Right hindlimb (tissue), 1 donor: ENCODE measurements at places on chromosomes 3 and 15.

GRCh38 chr15:31477301-31477700 is 150.7 kb downstream of the KLF13 start:
- DNase-seq = peak; percentile 5

GRCh38 chr3:124318656-124319055 is 326.7 kb upstream of the ROPN1 start:
- no peak for DNase-seq

- DNase-seq = no peak
These were observed 41.1 kb downstream of the THBS1 start for GRCh38 chr15:39621976-39622375.

DNA sequence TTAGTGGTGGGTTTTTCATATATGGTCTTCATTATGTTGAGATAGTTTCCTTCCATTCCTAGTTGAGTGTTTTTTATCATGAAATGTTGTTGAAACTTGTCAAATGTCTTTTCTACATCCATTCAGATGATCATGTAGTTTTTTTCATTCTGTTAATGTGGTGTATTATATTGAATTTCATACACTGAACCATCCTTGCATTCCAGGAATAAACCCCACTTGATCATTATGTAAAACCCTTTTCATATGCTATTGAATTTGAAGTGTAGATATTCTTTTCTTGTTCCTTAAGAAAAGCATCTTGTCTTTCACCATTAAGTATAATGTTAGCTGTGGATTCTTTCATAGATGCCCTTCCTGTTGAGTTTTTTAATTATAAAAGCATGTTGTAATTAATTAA is 42.9 kb downstream of the PIAS1 start:
- DNase-seq = no peak

DNA sequence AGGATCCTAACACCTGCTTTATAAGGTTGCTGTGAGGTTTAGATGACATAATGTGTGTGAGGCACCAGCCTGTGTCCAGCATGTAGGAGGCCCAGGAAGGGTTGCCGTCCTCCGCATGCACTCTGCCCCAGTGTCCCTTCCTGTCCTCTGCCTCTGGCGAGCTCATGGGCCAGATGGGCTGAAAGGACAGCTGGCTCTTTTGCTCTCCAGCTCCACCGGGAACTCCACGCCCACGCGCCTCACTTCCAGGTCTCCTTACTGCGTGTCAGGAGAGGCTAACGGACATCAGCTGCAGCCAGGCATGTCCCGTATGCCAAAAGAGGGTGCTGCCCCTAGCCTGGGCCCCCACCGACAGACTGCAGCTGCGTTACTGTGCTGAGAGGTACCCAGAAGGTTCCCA is 12.2 kb downstream of the MUC20 start:
- peak; percentile 65 for DNase-seq

GRCh38 chr15:55535436-55535835 is 27.4 kb upstream of the DNAAF4 start:
- no peak for DNase-seq

- no peak for DNase-seq
These were observed 43.3 kb downstream of the TGFBR2 start for GRCh38 chr3:30649572-30650318.

GRCh38 chr3:17765819-17766472 is 23.5 kb upstream of the TBC1D5 start:
- DNase-seq = no peak

- no peak for DNase-seq
These were observed 47.0 kb upstream of the TFG start for GRCh38 chr3:100662113-100662823.

GRCh38 chr3:187519428-187519890 is 150.7 kb downstream of the SST start:
- DNase-seq = no peak

GRCh38 chr3:142029791-142030190 is 119.6 kb downstream of the TFDP2 start:
- no peak for DNase-seq

GRCh38 chr3:7506606-7507180 is 645.8 kb downstream of the GRM7 start:
- no peak for DNase-seq

DNA sequence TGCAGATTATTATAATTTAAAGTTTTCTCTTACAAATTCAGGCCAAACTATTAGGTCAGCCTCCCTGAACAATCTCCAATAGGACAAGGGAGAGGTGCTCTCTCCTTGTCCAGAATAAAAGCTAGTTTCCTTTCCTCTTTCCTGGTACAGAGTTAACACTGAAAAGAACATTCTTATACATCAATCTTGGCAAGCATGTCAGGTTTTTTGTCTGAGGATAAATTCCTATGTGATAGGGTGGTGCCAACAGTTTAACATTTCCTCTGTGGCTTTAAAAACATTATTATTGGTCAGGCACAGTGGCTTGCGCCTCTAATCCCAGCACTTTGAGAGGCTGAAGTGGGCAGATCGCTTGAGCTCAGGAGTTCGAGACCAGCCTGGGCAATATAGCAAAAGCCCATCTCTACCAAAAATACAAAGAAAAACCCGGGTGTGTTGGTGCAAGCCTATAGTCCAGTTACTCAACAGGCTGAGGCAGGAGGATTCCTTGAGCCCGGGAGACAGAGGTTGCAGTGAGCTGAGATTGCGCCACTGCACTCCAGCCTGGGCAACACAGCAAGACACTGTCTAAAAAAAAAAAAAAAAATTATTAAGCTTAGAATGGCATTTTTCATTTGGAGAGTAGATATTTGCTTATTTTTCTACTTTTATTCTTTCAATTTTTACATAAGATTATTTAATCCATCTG is 13.7 kb upstream of the ULK4 start:
- DNase-seq = no peak

DNA sequence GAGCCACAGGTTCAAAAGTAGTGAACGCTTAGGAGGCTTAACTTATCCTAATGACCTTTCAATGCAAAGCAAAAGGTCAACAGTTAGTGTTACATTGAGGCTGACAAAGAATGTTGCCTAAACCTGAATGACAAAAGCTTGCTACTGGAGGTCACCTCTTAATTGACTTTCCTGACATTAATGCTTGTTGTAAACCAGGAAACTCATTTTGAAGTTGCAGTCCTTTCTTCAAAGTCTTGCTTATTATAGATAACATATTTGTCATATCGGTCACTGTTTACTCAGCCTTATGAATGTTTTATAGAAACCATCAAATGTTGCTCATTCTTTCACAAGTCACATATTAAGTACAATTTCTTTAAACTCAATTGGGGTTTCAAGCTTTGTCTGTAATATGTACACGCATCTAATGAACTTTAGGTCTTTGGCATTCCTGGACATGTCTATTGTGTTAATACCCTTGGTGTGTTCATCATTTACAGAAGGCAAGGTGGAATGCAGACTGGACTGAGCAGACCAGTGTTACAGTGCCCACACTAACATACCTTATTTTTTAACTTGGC is 488.2 kb upstream of the NECTIN3 start:
- DNase-seq = no peak

- no peak for DNase-seq
These were observed 1109.5 kb downstream of the NSUN3 start for GRCh38 chr3:95172164-95172943.

DNA sequence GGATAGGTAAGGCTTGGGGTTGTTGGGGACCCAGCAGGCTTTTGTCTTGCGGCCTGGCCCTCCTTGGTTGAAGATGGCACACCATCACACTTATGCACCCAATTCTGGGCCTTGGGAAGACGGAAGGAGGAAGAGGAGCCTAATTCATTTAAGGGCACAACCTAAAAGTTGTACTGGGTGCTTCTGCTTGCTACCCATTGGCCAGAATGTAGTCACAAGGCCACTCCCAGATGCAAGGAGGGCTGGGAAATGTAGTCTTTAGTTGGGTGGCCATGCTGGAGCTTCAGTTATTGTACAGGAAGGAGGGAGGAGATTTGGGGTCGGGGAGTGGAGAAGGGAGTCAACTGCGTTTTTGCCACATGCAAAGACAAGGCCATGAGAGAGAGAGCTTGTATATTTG is 109.2 kb downstream of the TMEM266 start:
- DNase-seq = no peak

GRCh38 chr3:5332270-5332956 is 144.9 kb downstream of the EDEM1 start:
- DNase-seq = no peak

- no peak for DNase-seq
These were observed 2.8 kb upstream of the PAK2 start for GRCh38 chr3:196736670-196737374.

- no peak for DNase-seq
These were observed 46.4 kb downstream of the MOBP start for GRCh38 chr3:39513791-39514369.

- no peak for DNase-seq
These were observed 18.2 kb downstream of the HEG1 start for GRCh38 chr3:125037498-125038150.

GRCh38 chr15:61216519-61216918 is 12.6 kb downstream of the RORA start:
- no peak for DNase-seq

- no peak for DNase-seq
These were observed 57.2 kb downstream of the DLG1 start for GRCh38 chr3:197241173-197241572.

DNA sequence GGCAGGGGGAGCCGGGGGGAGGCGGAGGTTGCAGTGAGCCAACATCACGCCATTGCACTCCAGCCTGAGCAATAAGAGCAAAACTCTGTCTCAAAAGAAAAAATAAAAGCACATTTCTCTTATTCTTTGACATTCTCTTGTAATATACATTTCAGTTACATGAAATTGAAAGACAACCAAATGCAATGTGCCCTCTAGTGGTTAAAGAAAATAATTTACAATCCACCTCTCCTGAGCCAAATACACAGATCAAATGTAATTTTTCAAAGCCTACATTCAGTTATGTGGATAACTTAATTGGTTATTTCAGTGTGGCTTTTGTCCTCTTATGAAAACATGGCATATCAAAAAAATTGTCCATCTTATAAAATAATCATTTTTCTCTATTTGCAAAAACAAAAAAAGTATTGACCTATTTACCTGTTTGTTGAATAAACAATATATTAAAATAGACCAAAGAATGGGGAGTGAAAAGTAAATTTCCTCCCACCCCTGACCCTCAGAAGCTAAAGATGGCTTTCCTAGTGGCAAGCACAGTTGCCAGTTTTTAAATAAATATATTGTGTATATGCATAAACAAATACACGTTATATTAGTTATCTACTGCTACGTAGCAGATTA is 14.2 kb upstream of the U2SURP start:
- no peak for DNase-seq

DNA sequence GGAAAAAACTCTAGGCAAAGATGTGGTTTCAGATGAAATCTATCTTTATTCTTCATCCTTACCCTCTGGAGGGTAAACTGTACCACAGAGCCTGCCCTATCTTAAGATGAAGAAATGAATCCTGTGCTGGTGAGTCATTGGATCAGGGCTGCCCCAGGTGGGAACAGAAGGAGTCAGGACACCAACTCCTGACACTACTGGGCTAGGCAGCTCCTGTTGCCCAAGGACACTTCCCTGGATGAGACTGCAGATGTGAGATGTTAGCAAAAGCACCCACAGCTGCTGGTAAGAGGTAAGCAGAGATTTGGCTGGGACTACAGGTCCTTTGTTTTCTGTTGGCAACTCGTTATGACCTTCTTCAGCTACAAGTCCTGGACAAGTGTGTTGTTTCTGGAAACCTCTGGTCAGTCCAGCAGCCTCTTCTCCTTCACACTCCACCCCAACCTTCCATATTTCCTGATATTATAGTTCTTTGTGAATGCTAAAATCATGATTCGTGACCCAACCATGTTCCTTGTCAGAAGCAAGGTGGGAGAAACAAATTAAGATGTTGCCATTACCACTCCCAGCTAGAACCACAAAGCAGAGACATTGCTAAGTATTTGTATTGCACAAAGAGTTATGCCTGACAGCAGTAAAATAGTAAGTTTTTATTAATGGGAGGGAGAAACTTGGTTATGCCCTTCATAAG is 104.2 kb upstream of the TGFBR2 start:
- DNase-seq = no peak

- no peak for DNase-seq
These were observed 25.9 kb upstream of the UBE2Q2 start for GRCh38 chr15:75817138-75817935.

GRCh38 chr15:81526029-81526428 is 152.0 kb upstream of the TMC3 start:
- no peak for DNase-seq

DNA sequence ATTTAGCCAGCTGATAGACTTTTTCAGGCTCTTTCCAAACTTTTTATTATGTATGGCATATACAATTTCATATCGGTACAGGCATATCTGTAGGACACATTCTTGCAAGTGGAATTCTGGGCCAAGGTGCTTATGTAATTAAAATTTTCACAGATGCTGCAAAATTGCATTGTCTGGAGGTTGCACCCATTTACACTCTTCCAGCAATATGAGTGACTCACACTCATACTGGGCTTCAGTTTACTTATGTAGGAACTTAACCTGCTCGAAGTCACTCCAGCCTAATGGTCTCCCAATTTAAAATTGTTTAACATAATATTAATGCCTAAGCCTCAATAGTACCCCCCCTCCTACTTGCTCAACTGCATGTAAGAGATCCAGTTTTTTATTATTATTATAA is 11.2 kb upstream of the SEC62 start:
- no peak for DNase-seq

- no peak for DNase-seq
These were observed 47.4 kb upstream of the SEC22A start for GRCh38 chr3:123154020-123154985.

GRCh38 chr3:129010310-129010956 is 9.3 kb downstream of the EFCC1 start:
- no peak for DNase-seq

DNA sequence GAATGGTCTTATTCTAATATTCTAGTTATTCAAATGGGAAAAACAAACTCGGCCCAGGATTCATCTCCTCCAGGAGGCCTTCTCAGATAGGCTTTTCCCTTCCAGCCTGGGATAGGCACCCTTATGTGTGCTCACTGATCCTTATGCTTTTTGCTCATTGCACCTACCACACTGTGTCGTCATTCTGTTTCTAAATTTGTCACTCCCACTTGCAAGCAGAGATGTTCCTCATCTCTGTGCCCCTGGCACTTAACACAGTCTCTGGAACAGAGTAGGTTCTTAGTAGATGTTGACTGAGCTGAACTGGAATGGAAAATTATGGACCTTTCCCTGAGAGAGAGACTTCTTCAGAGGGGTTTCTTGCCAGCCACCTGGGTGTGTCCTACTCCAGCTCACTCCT is 18.7 kb upstream of the SPG11 start:
- DNase-seq = no peak

- DNase-seq = peak; percentile 80
These were observed 493.9 kb upstream of the ZNF385D start for GRCh38 chr3:22244761-22245521.

- DNase-seq = no peak
These were observed 169.5 kb upstream of the COL8A1 start for GRCh38 chr3:99468918-99469317.

DNA sequence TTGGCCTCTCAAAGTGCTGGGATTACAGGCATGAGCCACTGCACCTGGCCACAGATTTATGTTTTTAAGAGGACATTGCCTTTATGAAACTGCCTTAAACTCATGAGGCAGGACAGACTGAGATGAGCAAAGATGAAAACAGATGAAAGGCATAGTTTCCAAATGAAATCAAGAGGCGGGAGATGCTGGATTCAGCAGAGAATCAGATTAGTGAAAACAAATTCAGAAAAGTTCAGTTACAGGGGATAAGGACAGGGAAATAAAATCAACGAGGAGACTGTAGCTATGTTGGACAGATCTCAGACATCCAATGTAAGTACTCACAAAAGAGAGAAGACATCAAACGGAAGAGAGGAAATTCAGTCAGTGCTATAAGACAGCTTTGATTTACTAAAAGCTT is 68.1 kb downstream of the ADAMTSL3 start:
- DNase-seq = no peak

GRCh38 chr15:75114796-75115195 is 86.9 kb upstream of the C15orf39 start:
- DNase-seq = no peak
